Lower lobe of right lung (tissue), 2 donors: ENCODE measurements at places on chromosomes 4 and X.

DNA sequence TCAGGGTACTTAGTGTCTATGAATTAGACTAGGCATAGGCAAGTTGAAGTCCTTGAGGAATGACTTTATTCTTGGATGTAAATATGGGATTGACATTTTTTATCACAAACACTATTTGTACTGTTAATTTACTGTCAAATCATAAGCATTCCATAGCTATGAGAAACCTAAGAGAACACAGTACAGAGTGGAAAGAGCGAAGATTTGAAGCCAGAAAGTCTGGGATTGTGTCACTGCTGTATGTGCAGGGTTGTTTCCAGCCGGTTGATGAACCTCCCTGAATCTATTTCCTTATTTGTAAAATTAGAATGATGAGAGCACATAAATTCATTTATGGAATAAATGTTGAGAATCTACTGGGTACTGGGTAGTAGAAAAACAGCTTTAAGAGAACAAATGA is 14.4 kb upstream of the KLHL5 start:
- DNase-seq = no peak

GRCh38 chrX:101368800-101369199 is 17.2 kb downstream of the BTK start:
- no peak for DNase-seq

- no peak for DNase-seq
These were observed 127.0 kb downstream of the HS6ST2 start for GRCh38 chrX:132831336-132831973.

- DNase-seq = no peak
These were observed 135.9 kb upstream of the SPANXB1 start for GRCh38 chrX:140866446-140866845.

DNA sequence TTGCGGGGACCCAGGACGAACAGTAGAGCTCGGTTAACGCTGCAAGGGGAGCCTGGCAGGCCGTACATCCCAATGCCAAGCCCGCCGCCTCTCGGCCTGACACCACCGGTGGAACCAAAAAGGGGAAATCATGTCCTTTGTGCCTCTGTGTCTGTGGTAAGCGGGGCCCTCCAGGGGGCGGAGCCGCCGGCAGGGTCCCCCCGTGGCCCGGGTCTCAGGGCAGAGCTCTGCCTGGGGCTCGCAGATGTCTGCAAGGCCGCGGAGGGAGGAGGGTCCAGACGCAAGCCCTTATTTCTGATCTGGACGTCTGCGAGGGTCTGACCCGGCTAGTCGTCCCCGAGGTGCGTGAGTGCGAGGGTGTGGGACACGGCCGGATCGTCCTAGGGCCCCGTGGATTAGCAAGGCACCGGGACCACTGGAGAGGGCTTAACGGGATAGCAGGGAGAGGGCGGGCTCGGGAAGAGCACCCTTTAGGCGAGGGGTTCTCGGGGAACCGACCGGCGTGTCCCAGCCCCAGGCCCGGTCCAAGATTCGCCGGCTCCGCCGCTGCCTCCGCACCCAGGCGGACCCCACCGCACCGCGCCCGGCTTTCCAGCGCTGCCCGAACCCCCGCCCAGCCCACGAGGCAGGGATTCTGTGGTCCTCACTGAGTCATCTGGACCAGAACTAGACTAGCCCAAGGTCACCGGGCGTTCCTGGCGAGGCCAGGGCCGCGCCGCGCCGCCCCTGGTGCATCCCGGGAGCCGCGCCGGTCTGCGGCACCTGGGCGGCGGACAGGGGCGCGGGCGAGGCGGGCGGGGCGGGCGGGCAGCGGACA is 863 bp upstream of the FAM193A start:
- DNase-seq = peak; percentile 69

DNA sequence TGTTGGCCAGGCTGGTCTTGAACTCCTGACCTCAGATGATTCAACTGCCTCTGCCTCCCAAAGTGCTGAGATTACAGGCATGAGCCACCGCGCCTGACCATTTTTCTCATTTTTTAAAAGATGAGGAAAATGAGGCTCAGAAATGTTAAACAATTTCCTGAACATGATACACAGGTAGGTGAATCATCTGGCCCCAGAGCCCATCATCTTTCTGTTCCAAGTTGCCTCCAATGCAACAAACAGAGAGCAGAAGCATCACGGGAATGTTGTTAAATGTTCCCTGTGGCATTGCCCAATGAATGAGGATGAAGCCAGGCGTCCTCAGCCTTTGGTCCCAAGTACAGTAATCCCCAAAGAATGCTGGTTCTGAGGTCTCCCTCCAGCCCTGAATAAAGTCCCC is 31.3 kb upstream of the ANXA5 start:
- DNase-seq = no peak

GRCh38 chr4:143402776-143403552 is 66.3 kb downstream of the GAB1 start:
- no peak for DNase-seq

DNA sequence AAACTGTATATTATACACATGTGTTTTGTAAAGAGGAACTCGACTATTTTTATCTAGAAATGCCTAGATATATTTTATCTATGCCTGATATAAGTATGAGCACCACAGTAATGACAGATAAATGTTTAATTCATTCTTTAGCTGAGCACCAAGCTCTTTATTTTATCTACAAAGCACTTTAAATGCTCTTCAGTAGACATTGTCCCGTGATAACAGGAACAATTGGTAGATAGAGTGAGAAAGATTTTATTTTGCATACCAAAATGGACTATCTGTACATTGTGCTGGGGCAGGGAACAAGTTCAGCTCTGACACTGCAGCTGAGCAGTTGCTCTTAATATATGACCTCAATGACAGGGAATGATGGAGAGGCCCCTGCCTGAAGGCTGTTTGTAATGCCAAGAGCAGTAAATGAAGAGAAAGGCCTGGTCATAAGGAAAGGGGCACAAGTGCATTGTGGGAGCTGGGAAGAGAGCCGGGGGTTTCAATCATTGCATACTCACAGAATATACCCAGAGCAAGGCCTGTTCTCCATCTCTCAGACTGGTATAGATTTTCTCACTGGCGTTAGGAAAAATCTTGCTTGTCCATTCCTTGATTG is 57.3 kb downstream of the SEPTIN11 start:
- DNase-seq = no peak

- DNase-seq = peak; percentile 50
These were observed 8.1 kb downstream of the MBNL3 start for GRCh38 chrX:132480581-132481203.

DNA sequence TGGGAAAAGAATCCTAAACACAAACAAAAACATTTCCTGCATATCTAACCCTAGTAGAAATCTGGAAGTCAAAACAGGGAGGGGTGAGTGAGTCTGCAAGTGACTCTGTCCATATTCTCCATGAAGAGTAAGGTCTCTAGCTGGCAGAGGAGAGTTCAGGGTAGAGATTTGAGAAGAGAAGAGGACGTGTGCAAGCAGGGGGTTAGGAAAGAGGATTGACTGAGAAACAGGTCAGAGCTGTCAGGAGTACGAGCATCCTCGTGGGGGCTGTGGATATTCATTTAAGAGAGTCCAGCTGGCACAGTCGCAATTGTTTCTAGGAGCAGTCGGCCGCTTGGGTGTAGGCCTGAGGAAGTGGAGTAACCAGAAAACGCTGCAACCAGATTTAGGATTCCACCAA is 27.9 kb downstream of the PROM1 start:
- no peak for DNase-seq

GRCh38 chrX:8366481-8366880 is 98.1 kb upstream of the VCX3B start:
- no peak for DNase-seq

GRCh38 chrX:26631385-26631784 is 415.4 kb downstream of the MAGEB5 start:
- DNase-seq = no peak

DNA sequence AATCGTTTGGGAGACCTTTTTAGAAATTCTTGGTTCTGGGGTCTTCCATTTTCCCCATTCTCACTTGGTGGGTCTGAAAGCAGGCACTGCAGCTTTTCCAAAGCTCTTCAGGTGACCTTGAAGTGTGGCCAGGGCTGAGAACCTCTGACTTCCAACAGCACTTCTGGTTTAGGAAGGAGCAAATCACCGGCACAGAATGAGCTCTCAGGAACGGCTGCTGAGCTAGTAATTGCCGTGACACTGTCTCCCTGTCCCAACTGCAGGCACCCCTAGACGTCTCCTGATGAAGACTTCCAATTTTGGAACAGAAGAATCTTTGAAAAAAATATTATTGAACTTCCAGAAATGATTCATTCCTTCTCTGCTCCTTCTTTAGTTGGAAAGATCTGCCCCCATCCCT is 31.3 kb downstream of the CD38 start:
- DNase-seq = no peak

DNA sequence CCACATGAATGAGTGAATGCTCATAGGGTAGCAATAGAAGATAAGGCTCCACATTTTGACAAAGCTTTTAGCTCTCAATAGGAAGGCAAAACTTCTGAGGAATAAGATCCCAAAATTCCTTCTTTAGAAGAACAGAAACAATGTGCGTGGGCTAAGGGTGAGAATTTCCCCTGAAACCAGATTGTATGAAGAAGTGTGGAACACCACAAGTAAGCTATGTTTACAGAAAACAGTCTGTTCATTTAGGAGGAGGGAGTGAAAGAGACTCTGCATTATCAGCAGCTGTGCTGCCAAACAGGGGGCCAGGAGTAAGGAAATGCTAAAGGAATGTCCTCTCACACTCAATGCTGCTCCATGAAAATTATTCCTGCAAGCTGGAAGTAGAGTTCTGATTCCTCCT is 851.6 kb downstream of the CENPC start:
- no peak for DNase-seq

DNA sequence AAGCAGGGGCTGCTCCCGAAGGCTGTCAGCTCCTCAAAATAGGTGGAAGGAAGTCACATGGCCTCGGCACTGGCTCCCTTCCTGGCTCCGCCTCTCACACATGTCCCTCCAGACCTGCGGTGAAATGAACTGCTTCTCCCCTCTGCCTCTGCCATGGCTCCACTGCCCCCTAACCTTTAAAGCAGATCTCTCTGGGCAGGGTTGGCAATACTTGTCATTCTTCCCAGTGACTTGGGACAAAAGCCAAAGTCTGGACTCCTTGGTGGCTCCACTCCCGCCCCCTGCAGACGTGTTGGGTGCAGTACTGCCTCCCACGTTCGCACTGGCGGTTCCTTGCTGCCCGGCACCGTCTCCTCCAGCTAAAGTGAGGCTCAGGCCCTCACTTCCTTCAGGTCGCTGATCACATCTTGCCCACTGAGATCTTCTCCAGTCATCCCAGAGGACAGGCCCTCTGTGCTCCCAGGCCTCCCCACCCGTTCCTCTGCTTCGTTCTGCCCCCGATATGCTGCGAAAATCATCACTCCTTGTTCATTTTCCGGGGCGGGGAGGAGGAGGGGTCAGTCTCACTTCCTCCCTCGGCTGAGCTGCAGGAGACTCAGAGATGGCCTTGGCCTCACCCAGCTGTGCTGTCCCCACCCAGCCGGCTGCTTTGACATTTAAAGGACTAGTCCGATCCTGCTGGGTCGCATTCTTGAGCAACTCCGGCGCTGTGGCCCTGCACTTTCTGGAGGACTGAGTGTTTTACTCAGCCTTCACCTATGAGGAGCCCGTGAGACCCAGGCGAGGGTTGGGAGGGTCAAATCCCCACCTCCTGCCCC is 97.4 kb downstream of the PHKA2 start:
- DNase-seq = peak; percentile 84

GRCh38 chr4:147056940-147057610 is 111.4 kb upstream of the TTC29 start:
- DNase-seq = no peak

DNA sequence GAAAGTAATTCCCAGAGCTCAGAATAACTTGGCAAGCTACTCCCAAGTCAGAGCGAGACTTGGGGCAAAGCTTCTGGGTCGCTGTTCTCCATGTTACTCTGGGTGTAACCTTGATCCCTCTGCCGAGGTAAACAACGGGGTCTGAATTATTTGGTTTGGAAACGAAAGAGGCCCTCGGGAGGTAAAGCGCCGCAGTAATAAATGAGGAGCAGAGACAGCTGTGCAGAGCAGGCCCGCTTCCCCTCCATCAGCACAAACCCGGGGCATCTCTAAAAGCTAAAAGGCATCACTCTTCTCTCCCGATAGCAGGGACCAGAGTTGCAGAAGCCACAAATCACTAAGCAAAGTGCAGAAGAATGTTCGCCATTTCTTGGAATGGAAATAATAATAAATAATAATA is 561.5 kb downstream of the BCOR start:
- no peak for DNase-seq

DNA sequence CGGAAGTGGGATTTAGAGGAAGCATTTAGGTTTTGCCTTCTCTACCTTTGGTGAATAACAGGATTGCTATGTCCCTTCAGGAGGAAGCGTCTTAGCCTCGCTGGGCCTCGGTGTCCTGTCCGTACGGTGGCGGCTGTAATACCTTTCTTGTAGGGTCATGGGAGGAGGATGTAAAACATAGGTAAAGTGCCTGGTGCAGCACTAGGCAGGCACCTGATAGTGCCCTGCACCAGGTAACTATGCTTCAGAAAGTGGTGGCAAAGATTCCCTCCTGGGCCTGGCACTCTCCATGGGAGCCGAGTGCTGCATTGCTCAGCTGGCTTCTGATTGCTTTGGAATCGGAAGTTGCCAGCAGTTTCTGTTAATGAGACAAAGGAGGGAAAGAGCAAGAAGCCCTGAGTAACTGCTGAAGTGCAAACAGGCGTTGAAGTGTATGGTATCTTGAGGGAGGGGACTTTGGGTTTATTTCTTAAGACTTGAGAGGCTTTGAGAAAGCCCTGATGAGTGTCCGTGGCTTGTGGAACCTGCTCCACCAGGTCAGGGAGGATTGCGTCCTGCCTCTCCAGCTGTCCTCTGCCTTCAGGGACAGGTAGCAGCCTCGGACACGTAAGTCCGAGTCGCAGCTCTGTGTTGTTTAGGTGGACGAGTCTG is 45.8 kb downstream of the TBC1D14 start:
- peak; percentile 81 for DNase-seq

GRCh38 chrX:101287402-101287801 is 3.7 kb downstream of the TAF7L start:
- DNase-seq = no peak

- DNase-seq = no peak
These were observed 199.6 kb downstream of the AASDH start for GRCh38 chr4:56187688-56188087.

GRCh38 chr4:11488657-11489452 is 60.2 kb upstream of the HS3ST1 start:
- DNase-seq = no peak

GRCh38 chr4:8101213-8102075 is 57.2 kb downstream of the ABLIM2 start:
- DNase-seq = peak; percentile 72

DNA sequence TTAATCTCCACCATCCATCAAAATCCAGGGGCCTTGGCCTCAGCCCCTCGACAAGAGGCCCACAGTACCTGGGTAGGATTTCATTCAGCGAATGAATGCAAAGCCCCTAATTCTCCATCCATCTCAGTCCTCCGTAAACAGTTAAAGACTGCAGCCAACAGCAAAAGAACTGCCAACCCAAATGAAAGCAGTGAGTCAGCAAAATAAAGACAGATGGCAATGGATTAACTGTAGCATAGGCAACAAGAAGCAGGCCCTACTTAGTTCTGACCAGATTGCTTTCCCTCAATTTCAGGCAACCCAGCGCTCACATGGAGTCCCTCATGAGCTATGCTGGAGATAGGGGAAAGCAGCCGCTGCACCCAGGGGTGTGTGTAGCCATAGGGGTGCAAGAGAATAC is 21.4 kb downstream of the PLAC1 start:
- DNase-seq = no peak
